ENCODE measurements at places on chromosomes 2 and 18.

DNA sequence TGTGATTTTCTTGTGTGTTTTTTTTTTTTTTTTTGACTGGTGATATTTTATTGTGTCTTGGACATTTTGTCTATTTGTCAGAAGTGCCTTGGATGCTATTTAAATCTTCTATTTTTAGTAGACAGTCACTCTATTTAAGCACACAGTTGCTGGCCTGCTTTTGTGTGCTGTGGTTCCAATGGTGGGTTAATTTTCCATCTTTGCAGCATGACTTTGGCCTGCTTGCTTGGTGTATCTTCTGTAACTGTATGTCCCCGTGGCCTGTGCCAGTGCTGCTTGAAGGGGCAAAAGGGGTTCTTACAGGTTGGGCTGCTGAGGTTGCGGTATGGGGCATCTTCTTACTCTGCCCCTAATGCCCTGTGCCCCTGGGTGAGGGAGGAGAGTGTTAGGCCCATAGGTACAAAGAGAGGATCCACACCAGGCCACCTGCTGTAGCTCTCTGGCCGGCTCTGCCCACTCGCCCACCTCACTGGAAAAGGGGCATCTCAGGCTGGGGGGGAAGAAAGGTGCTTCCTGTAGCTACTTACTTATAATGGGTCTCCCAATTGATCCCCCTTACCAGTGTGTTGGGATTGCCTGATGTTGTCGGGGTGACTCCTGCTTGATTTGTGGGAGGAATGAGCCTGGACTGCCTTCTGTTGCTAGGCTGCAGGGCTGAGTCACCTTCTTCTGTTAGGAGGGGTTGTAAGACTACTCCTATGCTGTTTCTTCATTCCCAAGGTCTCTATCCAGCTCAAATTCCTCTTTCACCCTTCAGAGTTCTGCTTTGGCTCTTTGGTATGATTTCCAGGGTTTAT is 490.0 kb upstream of the HS6ST1 start:
- DNase-seq = no peak

DNA sequence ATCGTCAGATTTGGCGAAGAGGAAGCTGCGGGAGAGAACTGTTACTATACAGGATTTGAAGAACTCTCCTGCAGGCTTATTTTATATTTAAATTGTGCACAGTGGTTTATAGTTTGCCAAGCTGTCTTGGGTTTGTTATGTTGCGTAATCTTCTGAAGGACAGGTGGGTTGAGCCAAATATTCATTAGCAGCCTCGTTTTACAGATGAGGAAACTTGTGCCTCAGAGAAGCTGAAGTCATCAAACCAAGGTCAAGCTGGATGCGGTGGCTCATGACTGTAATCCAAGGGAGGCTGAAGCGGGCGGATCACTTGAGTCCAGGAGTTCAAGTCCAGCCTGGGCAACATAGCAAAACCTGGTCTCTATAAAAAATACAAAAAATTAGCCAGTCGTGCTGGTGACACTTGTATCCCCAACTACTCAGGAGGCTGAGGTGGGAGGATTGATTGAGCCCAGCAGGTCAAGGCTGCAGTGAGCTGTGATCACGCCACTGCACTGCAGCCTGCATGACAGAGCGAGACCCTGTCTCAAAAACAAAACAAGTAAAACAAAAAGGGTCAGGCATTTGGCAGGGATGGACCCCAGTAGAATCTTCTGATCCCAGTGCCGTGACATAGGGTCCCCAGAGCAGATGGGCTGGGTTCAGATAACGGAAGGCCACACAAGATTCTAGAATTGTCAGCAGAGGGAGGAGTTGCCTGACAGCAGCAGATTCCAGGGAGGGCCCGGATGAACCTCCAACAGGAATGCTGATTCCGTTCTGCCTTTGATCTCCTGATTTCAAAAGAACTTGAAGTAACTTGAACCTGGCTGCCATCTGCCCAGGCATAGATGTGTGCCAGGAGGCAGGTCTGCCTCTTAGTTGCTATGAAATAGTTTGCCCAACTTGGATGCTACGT is 50.6 kb downstream of the SH3BP4 start:
- no peak for DNase-seq

- DNase-seq = no peak
Observed at GRCh38 chr2:239587311-239587731, 186.5 kb upstream of the HDAC4 start.

- DNase-seq = no peak
Observed at GRCh38 chr2:75348307-75348706, 149.0 kb upstream of the TACR1 start.

DNA sequence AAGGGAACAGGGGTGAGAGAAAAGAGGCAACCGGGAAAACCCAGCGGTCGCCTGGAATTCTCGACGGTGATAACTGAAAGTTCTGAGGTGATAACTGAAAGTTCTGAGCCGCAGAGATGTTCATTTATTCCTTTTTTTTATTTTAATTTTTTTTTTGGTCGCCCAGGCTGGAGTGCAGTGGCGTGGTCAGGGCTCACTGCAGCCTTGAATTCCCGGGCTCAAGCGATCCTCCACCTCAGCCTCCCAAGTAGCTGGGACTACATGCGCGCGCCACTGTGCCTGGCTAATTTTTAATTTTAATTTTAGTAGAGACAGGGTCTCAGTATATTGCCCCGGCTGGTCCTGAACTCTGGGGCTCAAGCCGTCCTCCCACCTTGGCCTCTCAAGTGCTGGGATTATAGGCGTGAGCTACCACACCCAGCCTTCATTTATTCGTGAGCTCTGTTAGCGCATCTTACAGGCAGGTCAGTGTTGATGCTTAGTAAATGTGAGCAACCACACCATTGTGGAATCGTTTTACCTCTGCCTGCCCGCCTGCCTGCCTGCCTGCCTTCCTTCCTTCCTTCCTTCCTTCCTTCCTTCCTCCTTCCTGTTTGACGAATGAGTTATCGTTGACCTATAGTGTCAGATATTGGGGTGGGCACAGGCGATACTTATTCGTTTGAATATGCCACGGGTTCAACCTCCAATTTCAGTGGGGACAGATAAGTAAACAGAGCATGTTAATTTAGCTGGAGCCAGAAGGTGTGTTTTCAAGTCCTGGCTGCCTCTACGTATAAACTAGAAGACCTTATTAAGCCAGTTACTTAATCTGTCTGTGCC is 557 bp upstream of the E2F6 start:
- DNase-seq = no peak

- DNase-seq = no peak
Observed at GRCh38 chr18:27312853-27313252, 127.7 kb upstream of the CHST9 start.

DNA sequence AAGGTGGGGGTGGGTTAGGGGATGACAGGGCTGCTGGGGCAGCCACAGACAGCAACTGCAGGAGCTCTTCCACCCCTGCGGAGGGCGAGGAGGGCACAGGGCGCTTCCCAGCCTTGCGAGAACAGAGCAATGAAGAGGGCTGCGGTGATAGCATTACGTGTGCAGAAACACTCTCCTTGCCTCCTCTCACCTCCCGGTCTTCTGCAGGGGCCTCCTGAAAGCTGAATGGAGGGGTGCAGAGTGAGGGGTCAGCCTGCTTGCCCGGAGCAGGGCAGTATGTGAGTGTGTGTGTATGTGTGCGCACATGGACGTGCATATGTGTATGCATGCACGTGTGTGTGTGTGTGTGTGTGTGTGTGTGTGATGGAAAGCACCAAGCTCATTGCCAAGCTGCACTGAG is 29.5 kb upstream of the IL1R2 start:
- DNase-seq = no peak

- no peak for DNase-seq
Observed at GRCh38 chr2:240432820-240433801, 2.4 kb upstream of the GPC1 start.

DNA sequence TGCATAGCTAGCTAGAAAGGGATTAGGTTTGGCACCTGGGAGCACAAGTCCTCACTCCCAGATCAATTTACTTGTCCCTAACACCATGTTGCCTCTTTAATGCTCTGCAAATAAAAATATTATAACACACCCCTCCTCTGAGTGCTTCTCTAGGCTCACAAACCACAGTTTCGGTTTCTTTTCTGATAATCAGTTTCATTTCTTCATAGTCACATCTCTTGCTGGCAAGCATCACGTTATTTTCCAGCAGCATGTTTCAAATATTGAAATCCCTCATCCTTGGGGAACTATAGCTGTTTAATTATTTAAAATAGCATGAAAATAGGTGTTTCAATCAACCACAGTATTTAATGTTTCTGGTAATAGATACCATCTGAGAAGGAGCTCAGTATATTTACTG is 13.9 kb upstream of the SMCHD1 start:
- no peak for DNase-seq

DNA sequence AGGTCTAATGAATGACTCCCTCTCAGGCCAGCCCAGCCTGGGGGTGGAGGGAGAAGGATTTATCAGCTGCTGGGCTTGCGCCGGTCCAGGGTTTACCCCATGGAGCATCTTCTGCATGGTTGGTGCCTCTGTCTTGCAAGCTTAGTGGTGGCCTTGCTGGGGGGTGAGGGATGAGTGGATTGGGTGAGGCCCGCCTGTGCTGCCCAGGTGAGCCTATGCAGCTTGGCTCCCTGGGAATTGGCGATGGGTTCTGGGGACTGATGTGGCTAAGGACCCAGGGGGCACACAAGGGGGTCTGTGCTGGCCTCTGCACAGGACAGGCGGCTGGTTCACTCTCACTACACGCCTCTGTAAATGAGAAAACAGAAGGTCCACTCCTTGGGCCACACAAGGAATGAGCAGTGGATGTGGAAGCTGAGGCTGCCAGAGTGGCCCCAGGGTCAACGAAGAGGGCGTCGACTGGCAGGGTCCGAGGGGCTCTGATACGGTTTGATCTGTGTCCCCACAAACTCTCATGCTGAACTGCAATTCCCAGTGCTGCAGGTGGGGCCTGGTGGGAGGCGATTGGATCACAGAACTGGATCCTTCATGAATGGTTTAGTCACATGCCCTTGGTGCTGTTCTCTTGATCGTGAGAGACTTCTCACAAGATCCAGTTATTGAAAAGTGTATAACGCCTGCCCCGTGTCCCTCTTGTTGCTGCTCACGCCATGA is 151.6 kb upstream of the HDAC4 start:
- no peak for DNase-seq

DNA sequence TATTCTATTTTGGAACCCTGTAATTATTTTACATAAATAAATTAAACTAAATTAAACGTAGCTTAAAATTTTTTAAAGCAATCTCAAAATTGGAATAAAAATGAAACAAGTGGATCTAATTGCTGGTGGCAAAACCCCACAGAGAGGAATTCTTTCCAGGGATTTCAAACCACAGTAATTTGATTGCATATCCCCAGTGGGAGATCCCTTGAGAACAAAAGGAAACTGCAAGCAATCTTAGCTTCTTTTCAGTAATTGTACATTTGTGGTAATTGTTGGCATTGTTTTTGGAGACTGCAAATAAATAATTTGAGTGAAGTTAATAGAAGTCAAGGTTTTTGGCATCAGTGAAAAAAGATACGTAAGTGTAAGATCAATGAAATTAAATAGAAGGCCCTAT is 58.7 kb upstream of the MYCN start:
- no peak for DNase-seq

DNA sequence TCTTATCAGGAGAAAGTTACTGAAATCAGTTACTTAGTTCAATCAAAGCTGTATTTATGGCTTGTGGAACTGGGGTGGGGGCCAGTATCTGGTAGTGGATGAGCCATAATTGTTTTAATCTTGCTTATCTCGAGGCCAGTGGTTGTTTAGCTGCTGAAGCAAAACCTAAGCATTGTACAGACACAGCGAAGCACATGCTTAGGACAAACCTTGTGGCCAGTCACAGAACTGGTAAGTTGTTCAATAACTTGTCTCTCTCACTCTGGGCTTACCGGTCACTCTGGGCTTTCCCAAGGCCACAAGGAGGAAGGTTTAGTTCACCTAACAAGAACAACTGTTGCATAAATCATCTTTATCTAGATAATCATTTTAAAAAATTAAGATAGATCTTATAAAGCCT is 296.6 kb upstream of the NETO1 start:
- no peak for DNase-seq

- no peak for DNase-seq
Observed at GRCh38 chr2:99706735-99707134, 216.9 kb upstream of the REV1 start.

- DNase-seq = no peak
Observed at GRCh38 chr2:28780496-28780895, 28.9 kb downstream of the PPP1CB start.

- no peak for DNase-seq
Observed at GRCh38 chr2:138548796-138549195, 47.2 kb downstream of the SPOPL start.

DNA sequence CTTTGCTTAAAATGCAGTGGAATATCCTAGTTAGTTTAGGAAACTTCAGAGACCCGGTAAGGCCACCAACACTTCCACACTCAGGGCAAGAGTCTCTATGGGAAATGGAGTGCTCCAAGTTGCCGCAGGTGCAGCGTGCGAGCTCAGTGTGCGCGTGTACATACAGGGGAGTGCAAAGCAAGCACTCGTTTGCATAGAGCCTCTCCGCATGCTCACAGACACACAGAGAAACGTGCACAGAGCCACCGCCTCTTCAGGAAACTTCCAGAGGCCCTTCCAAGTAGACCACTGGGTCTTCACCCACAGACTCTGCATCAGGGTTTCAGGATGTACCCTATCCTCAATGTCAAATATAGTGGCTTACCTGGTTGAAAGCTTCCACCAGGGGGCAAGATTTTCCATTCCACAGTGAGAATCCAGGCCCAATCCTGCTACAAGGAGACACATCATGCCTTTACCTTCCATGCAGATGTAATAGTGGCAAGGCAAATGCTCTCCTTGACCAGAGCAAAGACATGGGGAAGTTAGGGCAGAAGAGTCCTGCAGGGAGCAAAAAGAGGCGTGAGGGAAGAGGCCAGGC is 513.0 kb upstream of the MYT1L start:
- DNase-seq = no peak

- DNase-seq = no peak
Observed at GRCh38 chr2:57711991-57712390, 334.6 kb upstream of the VRK2 start.

GRCh38 chr18:35167857-35168256 is 73.0 kb upstream of the ZNF397 start:
- no peak for DNase-seq

DNA sequence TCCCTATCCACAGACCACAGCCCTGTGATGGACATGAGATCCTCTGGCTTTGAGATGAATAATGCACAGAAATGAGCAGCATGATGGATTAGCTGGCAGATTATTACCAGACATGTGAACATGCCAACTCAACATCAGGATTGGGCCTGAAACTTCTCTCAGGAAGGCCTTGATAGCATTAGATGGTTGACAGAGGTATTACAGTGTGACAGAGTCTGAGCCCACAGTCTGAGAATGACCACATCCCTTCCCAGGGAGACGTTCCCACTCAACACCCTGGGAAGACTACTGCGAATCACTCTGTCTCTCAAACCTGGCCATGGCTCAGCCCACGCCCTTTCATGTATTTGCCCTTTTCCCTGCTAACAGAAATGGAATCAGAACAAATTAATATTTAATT is 66.9 kb downstream of the BCL11A start:
- no peak for DNase-seq
